Activated CD8-positive, alpha-beta T cell treated with anti-CD3 and anti-CD28 coated beads for 36 hours (primary cell): ENCODE measurements at places on chromosomes 5 and 9. TPM values are rescaled to one million over a fixed set of nuclear protein-coding genes. Genes with fewer than 3 reads are reported as not detected.

The NMUR2 gene
- total RNA-seq: not detected

The LCN2 gene
- total RNA-seq: not detected

The COL5A1 gene
- 0.29 TPM for total RNA-seq

The PTGES gene
- total RNA-seq: 0.56 TPM

The ENTREP1 gene
- total RNA-seq: not detected

The CNTNAP3 gene
- total RNA-seq: not detected
